ENCODE measurements at places on chromosomes 5 and 9. TPM values are rescaled to one million over a fixed set of nuclear protein-coding genes. Genes with fewer than 3 reads are reported as not detected.

The P4HA2 gene
- total RNA-seq, result 35.1 TPM

The NTRK2 gene
- under 0.01 TPM for total RNA-seq

The KIF3A gene
- 4.2 TPM for total RNA-seq

The PRDM12 gene
- not detected for total RNA-seq

- no peak for DNase-seq
These were observed 71.6 kb upstream of the GALNT10 start for GRCh38 chr5:154118893-154119336.

The RNF208 gene
- 0.22 TPM for total RNA-seq

GRCh38 chr5:146218168-146218567 is 14.8 kb downstream of the RBM27 start:
- DNase-seq, result no peak

The GPSM1 gene
- total RNA-seq, result 30.2 TPM

The GRHPR gene
- 88.7 TPM for total RNA-seq

GRCh38 chr9:95201206-95201605 is 116.3 kb downstream of the FANCC start:
- no peak for DNase-seq

The TMEM252 gene
- total RNA-seq, result not detected
